Cortex of kidney (tissue), 1 donor: ENCODE measurements at places on chromosomes 4 and X.

GRCh38 chrX:25872786-25873185 lies 265.4 kb upstream of the MAGEB18 start:
- DNase-seq: no peak

DNA sequence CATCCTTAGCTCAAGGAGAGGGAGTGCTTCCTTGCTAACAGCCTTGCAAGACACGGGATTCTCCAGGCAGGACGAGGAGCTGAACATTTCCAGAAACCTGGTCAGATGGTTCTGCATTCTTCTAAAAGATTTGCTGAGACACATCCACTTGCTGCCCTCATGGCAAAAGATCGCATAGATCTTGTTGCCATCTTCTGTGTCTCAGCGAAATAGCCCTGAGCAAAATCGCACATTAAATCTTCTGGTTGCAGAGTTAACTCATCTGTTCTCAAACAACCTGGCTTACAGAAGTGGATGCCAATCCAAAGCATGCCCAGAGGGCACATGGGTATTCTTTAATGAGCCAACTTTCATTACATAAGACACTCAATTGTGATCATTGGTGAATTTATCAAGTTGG lies 167.5 kb downstream of the PRKX start:
- no peak for DNase-seq

GRCh38 chrX:1649621-1650020 lies 34.8 kb downstream of the ASMT start:
- DNase-seq: no peak

DNA sequence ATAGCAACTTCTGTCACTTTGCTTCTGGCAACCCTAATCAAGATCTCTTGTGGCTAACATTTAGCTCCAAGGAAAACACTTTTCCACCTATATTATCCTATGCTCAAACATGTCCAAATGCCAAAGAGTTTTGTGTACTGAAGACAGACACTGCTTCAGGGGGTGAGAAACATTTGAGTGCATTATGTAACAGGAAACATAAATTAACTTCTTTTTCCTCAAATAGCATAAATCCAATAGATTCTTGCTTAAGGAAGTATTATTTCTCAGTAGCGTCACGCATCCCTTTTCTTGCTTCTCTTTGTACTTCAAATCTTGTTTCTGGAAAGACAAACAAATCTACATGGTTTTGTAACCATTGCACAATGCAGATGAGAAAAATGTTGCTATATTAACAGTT lies 839.1 kb downstream of the GLUD2 start:
- DNase-seq: no peak

- no peak for DNase-seq
Observed at GRCh38 chrX:83906921-83907320, 46.0 kb downstream of the CYLC1 start.

DNA sequence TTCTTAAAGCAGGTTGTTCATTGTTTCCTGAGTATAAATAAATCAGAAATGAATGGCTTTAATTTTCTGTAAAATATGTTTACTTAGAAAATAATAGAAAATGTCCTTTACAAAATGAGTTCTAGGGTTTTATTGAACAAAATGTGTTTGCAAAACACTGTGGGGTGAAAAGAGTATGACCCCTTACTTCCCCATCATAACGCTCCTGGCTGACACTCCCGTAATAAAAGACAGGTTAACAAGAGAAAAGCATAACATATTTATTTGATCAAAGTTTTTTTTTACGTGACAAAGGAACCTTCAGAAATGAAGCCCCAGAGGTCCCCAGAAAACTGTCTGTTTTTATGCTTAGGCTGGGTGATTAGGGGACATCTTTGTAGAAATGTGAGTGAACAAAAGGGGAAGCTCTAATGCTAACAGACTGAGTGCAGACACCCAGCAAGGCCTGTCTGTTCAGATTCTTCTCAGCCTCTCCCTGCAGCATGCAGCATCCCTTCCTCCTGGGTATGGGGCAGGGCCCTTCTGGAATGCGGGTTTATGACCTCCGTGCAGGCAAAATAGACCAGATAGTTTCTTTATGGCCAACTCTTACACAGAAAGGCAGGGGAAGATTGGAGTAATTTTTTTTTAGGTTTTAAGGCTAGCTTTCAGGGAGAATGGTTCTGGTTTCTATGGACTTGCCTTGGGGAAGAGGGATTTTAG lies 26.1 kb downstream of the ZFP42 start:
- no peak for DNase-seq

DNA sequence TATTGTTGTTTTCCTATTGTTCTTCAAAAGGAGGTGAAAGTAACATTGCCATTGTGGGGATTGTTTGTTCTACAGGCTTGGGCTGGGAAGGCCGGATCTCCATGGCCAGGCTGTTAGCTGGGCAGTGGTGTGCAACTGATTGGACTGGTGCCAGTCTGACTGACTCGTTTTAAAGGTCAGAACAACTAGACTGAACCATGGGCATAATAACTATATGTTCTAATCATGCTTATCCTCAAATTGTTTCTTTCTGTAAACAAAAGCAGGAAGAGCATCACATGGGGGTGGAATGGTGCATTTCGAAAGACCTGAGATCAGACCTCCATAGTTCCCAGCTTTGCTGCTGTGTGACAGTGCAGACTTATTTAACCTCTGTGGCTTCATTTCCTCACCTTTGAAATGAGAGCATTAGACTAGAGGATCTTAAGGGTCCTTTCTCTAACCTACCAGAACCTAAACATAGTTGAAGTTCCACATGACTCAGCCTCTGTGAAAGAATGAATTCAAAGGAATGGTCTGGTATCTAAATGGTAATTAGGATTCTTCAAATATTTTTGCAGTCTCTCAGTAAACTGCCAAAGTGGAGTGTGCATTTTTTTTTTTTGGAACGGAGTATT lies 66.7 kb upstream of the PGRMC2 start:
- no peak for DNase-seq

- DNase-seq: no peak
Observed at GRCh38 chr4:56701644-56702043, 20.5 kb upstream of the HOPX start.

GRCh38 chr4:56937262-56937661 lies 29.6 kb downstream of the REST start:
- no peak for DNase-seq

- DNase-seq: no peak
Observed at GRCh38 chr4:162560073-162560472, 396.3 kb upstream of the FSTL5 start.

GRCh38 chr4:27094783-27095182 lies 234.1 kb downstream of the STIM2 start:
- DNase-seq: no peak

GRCh38 chr4:89582756-89583505 lies 254.0 kb downstream of the SNCA start:
- DNase-seq: no peak

- no peak for DNase-seq
Observed at GRCh38 chrX:144683247-144683646, 564.1 kb upstream of the SPANXN1 start.

DNA sequence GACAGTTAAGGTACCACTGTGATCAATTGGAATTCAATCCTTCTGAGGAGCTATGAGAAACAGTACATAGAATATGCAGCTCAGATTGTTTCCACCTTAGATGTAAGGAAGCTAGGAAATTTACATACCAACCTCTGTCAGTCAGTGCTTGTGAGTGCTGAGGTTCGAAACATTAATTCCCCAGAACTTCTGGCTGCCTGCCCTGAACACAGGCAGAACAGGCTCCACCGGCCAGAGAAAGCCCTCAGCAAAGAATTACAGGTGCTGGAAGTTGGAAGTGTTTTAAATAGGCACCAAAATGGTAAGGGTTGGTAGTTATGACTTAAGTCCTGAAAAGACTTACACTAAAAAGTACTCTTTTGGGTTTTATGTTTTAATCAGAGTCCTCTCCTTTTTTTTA lies 651.8 kb downstream of the C4orf33 start:
- DNase-seq: no peak

DNA sequence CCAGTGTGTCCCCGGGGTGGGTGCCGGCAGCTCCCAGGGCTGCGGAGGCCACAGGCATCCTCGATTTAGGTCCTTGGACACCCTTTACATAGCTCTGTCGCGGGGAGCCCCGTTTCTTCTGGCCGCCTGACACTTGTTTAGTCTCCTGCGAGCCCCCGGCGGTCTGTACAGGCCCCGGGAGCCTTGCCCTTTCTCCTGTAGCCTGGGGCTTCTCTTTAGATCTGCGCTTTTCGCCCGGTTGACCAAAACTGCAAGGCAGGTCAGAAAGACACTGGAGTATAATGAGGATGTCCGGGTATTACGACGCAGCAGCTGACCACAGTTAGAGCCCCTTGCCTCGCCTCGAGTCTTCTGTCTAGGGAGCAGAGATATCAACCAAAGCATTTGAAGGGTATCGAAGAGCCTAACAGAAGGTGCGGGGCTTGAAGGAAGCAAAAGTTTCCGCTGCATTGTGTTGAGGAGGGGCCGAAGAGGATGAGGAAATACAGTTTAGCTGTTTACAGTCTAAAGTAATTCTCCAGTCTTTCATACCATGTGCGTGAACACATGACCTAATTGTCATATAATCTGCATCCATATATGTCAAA lies 479 bp downstream of the BRCC3 start:
- DNase-seq: no peak

GRCh38 chr4:41304221-41304620 lies 47.5 kb downstream of the UCHL1 start:
- no peak for DNase-seq

GRCh38 chr4:48180234-48180633 lies 46.2 kb upstream of the TXK start:
- DNase-seq: no peak

- DNase-seq: no peak
Observed at GRCh38 chrX:46446727-46447378, 98.4 kb downstream of the ZNF674 start.

- DNase-seq: no peak
Observed at GRCh38 chrX:47218920-47219815, 687 bp downstream of the CDK16 start.

DNA sequence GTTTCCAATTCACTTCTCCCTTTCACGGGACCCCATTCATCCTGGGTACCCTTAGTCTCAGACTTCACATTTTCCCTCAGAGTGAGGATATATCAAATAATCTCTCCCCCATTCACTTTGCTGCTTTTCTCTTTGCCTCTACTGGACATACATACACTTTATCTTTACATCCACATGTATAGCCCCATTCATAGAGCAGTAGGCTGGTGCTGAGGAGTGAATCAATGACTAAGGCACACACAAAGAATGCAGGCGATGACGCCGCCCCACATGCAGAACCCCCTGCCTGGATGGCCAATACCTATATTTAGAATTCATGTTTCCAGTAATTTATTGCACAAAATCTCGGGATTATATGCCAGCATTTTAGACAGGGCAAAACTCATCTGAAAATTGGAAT lies 554.3 kb upstream of the TENM3 start:
- no peak for DNase-seq

GRCh38 chr4:91924625-91925024 lies 379.1 kb upstream of the GRID2 start:
- DNase-seq: no peak

DNA sequence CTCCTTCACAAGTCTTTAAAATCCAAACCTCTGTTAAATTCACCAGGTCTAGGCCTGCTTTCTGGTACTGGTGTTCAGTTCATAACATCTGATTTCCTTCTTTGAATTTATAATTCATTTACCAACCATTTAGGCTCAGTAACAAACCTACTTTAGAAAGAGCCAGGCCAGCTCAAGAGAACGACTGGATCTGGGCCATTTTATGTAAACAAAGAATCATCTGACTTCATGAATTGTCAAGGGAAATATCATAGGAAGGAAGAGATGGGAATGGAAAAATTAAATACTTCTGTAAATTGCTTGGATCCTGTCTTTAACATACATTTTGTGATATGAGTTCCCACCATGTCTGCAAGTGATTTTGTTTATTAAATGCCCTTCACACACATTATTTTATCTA lies 36.5 kb downstream of the DCHS2 start:
- no peak for DNase-seq

DNA sequence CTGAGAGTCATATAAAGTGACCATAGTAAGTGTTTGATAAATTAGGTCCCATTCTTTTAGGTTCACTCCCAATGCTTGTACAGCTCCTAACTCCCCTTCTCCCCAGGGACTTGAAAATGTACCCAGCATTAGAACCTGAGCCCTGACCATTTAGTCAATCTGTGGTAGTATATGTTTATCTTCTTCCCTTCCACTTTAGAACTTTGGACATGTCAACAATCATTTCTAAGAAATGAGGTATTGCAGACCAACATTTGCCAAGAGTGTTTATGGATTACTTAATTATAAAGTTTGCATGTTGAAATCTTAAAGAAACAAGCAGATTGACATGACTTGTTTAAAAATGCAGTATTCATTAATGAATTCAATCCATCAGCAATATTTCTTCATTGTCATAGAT lies 26.0 kb downstream of the AFM start:
- no peak for DNase-seq

DNA sequence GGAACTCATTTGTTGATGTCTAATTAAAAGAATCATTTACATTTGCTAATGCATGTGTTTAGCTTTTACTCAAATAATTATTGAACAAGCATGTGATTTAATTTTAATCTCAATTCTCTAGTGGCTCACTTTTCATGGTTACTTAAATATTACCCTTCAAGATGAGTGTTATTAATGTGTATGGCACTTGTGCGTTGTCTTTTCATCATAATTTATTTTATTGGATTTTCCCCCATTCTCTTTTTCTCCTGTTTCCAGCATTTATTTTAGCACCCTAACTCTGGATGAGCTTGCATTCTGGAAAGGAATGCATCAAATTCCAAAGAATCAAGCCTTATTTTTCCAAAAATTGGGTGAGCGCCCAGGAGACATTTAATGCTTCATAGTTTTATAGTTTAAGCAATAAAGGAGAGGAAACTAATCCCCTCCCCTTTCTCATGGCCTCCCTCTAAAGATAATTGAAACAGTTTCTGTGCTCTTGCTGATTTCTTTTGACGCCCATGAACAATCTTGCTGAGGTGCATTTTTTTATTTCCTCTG lies 191.1 kb upstream of the FAT4 start:
- DNase-seq: no peak
